Suprapubic skin (tissue), 4 donors: ENCODE measurements at places on chromosomes 12 and 14.

DNA sequence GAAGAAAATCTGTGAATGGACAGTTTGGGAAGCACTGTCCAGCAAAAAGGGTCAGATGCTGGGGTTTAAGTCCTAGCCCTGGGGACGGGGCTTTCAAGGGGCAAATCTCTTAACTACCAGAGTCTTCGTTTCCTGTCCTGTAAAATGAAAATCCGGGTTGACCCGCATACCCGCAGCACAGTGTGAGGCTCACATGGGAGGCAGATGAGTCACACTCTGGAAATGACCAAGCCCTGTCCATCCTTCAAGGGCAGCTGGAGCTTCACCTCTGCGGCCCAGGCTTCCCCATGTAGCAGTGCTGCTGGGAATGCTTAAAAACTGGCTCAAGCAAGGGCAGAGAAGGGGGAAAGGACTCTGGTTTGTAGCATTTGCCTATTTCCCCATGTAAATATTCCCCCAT lies 19.0 kb downstream of the FAM181A start:
- DNase-seq = no peak

DNA sequence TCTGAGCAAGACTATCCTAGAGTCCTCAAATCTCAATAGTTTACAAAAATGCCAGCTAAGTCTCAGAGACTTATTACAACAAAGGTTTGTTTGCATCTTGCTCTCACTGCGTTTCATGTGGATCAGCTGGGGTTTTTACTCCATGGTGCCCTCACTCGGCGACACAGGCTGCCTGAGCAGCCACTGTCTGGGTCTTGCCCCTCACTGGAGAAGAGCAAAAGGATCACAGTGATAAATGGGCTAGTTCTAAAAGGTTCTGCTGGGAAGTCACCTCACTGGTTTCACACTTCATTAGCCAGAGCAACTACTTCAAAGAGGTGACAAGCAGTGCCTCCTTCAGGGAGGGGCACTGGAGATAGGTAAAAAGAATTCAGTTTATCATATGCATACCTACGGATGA lies 392.0 kb downstream of the RPL10L start:
- DNase-seq = no peak

- no peak for DNase-seq
These were observed 23.7 kb upstream of the SLC2A3 start for GRCh38 chr12:7959701-7960121.

GRCh38 chr12:24796876-24797275 lies 152.0 kb downstream of the BCAT1 start:
- DNase-seq = no peak

- DNase-seq = no peak
These were observed 101.8 kb upstream of the EGLN3 start for GRCh38 chr14:34052658-34053014.

- no peak for DNase-seq
These were observed 13.4 kb downstream of the ALDH2 start for GRCh38 chr12:111780166-111780565.

DNA sequence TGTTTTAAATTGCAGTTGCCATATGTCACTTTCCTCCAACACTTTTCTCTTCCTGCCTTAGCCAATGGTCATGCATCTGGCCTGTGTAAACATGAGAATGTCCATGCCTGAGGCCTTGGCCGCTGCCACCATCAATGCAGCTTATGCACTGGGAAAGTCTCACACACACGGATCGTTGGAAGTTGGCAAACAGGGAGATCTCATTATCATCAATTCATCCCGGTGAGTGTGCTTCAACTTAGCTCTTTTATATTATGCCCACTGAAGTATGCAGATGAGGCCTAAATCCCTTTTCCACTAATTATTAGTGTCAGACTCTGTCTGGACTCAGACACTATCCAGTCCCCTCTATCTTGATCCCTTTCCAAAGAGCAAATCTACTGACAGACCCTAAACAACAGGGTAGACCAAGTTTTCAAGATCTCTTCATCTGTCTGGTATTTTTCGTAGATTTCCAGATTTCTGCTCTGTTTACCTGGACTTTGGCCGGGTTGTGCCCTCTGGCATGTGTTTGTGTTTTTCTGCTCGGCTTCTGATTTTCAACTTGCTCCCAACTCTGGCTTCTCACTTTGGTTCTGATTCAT lies 23.2 kb downstream of the AMDHD1 start:
- no peak for DNase-seq

DNA sequence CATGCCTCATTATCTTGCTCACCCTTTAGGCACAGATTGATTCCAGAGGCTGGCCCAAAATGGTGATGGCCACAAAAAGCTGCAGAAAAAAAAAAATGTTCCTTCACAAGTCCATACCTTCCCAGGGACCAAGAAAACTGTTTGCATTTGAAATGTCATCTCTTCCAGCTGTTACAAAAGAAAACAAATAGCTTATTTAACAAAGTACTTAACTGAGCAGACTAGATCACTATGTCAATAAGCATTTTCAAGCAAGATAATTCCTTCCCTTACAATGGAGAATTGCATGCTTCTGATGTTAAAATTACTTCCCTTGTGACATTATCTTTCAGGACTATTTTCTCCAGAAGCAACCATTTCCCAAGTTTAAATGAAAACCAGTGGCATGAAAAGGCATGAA lies 377.9 kb upstream of the KITLG start:
- DNase-seq = no peak

- DNase-seq = no peak
These were observed 758.0 kb downstream of the BCL11B start for GRCh38 chr14:98514016-98514415.

GRCh38 chr12:28328967-28329366 lies 138.7 kb downstream of the CCDC91 start:
- DNase-seq = no peak

- DNase-seq = no peak
These were observed 129.2 kb upstream of the USP15 start for GRCh38 chr12:62130834-62131552.

GRCh38 chr12:106149096-106149784 lies 10.5 kb upstream of the NUAK1 start:
- no peak for DNase-seq

GRCh38 chr14:61552241-61552640 lies 143.1 kb upstream of the HIF1A start:
- DNase-seq = no peak

GRCh38 chr12:15151161-15152091 lies 69.8 kb downstream of the RERG start:
- no peak for DNase-seq

DNA sequence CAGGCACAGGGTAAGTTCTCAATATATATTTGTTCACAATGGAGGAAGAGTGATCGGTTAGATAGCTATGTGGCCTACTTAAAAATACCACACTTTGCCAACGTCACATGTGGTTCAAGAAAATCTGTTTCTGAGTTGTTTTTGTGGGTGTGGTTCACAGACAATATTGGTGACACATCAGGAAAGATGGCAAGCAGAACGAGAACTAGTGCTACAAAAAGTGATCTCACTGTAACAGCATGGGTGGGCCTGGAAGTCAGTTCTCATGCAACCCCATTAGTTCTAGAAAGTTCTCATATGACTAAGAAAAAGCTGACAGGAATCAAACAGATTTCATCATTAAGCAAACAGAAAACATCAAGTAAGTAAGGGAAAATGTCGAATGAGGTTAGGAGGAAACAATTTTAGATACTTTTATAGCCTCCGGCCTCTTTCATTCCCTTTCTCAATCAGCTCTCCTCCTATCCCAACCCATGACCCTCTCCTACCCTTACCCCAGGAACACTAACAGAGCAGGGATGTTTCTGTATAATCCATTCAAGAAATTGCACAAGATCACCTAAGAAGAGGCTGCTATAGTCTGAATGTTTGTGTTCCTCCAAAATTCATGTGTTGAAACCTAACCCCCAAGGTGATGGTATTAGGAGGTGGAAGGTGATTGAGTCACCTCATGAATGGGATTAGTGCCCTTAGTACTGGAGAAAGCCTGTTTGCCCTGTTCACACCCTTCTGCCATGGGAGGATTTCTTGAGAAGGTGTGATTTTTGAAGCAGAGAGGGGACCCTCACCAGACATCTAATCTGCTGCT lies 15.5 kb upstream of the NTN4 start:
- no peak for DNase-seq

DNA sequence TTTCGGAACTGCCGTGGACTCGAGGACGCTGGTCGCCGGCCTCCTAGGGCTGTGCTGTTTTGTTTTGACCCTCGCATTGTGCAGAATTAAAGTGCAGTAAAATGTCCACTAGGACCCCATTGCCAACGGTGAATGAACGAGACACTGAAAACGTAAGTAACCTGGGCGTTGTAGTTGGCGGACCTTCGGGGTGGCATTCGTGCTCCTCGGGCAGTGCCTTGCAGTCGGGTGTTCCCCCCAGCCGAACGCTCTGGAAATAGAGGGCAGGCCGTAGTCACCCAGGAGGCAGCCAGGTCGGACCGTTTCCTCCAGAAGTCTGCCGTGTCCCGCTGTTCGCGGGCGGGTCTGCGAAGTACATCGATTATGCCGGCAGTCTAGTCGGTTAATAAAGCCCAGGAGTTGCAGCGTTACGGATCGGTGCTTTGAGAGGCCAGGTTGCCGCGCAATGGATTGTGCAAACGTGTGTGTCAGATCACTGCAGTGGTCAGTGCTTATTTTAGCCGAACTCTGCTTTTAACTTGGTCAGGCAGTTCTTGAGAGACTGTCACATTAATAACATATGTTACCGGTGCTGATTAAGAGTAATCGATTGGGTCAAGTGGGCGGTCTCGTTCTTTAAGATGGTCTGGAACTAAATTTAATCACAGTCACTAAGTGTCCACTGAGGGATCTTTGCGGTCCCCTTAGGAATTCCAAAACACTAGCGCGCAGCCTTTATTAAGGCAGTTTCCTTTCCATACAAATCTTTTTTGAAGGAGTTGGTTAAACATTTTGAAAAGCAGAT lies 906 bp downstream of the MARK3 start:
- peak; percentile 70 for DNase-seq

DNA sequence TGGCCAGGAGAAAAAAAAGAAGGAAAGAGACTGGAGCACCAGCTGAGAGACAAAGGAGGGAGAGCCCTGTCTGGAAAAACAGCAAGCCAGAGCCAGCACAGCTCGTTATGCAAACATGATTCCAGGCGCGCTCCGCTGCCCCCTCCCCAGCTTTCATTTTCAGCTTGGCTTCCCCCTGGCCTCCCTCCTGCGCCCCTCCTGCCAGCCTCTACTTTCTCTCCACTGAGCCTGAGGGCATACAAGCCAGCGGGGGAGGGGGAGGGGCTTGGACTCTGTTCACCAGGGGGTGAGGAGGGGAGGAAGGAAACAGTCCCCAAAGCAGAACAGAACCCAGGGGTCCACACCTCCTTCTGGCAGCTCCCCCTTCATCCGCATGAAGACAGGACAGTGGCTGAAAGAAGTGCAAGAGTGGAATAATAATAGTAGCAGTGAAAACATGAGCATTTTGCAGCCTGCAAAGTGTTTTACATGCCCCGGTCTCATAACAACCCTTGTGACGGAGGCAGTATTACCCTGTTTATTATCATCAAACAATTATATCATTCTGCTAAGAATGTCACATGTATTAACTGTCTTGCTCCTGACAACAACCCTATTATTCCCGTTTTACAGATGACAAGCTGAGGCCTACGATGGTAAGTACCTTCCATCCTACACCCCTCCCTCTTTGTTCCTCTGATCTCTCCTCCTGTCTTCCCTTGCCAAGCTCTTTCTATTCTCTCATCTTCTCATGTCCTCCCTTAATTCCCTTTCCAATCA lies 24.2 kb downstream of the SMUG1 start:
- no peak for DNase-seq

DNA sequence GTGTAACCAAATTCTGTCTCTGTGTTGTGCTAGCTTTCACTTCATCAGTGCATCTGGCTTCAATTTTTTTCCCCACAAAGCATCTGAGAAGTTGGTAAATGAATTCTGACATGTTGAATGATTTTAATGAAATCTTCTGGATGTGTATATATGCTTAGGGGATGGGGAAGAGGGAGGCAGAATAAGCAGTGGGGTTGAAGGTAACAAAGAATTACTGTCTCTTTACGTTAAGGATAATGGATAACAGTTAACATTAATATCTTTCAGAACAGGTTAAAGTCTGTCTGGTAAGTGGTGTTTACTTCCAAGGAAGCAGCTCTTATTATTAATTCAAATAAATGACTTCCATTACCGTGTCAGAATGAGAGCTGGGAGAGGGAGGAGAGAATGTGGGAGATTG lies 261.7 kb downstream of the ERC1 start:
- no peak for DNase-seq

GRCh38 chr14:76716285-76716684 lies 45.0 kb upstream of the VASH1 start:
- DNase-seq = no peak

GRCh38 chr14:101223561-101224162 lies 320.1 kb upstream of the RTL1 start:
- peak; percentile 36 for DNase-seq

DNA sequence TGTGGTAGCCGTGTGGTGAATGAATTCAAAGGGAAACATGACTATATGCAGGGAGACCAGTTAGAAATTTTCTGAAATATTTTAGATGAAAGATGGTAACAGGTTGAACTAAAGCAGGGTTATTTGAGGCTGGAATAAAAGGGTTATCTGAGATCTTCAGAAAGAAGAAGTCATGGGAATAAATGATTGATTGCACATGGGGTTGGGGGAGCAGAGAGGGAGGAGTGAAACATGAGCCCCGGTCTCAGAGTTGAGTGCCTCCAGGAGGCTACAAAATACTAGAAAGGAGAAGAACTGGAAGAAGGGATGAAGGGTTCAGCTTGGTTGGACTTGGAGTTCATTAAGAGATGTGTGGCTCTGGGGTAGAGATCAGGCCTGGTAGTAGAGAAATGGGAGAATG lies 16.3 kb upstream of the FGF23 start:
- no peak for DNase-seq

- no peak for DNase-seq
These were observed 36.7 kb upstream of the TMCC3 start for GRCh38 chr12:94686834-94687628.

DNA sequence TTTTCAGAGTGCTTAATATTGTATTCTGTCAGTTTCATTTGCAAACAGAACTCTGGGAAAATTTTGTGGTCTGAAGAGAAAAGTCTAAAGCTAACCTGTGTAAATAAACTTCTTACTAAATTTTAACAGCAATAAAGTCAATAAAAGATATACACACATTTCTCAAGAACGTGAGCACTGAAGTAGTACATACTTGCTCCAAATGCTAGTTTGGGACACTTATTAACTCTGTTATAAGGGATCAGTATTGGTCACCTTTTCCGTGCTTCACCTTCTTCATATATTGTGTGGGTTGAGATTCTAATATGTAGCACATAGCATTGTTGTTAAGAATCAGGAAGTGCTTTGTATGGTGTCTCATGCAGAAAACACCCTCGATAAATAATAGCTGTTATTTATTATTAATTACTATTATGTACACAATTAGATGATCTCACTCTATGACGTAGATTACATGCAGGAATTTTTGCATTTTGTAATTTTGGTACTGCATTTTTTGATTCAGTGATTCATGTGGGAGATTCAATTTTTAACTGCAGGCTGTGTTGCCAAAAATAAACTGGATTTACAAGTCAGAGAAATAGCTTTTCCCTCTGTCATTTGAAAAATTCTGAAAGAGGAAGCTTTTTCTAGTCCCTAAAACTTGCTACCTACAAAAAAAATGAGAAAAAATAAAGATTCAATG lies 300.9 kb downstream of the ACSS3 start:
- no peak for DNase-seq
